ENCODE measurements at places on chromosomes 6 and 20.
A peak's percentile ranks its signal among the peaks of the same experiment; 100 is the strongest.

DNA sequence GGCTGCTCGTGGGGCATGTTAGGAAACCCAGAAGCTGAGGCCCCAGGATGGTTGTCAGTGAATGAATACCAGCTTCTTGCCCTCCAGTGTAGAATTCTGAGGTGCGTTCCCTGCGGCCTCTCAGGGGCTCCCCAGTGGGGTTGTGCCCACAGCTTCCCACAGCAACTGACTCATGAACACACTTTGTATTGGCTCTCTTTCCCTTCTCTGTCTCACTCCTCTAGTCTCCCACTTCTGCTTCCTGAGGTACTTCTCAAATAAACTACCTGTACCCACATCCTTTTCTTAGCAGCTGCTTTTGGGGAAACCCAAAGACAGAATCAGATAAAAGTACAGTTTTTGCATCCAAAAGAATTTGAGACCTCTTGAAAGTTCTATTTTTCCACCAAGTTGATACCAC is 107.7 kb upstream of the JAG1 start:
- DNase-seq: no peak

DNA sequence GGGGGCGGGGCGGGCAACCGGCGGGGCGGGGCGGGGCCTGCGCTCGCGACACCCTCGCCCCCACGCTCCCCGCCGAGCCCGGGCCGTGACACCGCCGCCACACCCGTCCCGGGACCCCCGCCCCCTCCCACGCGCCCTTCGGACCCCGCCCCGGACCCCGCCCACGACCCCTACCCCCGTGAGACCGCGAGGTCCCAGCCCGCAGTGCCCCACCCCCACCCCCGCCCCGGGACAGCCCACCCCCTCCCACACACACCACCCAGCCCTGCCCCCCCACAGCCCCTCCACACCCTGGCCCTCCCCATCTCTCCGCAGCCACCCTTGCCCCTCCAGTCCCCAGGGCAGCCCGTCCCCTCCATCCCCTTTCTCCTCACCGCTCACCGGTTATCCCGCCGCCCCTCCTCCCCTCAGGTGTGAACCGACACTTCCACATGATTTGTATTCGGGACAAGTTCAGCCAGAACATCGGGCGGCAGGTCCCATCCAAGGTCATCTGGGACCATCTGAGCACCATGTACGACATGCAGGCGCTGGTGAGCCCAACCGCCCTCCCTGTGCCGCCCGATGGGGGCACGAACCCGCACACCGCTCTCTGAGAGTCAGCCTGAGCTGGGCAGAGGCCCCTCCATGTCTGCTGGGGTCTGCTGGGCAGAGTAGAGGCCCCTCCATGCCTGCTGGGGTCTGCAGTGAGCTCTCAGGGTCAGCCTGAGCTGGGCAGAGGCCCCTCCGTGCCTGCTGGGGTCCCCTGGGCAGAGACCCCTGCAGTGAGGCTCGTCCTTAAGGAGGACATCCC is 622 bp downstream of the MRGBP start:
- no peak for DNase-seq

DNA sequence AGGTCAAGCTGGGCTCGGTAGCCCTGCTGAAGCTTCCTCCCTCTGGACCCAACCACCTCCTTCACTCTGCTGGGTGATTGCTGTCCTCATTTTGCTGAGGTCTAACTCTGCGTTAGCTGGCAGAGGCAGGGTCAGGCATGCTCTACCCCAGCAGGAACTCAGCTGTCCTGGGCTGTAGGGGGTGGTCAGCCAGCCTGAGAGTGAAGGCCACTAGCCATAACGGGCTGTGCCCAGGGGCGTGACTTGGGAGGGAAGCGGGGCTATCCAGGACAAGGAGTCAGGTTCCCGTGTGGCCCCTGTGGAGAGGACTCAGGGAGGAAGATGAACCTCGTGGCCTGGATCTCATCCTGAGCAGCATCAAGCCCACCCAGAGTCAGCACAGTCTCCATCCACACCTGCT is 761 bp downstream of the CST5 start:
- no peak for DNase-seq

GRCh38 chr6:13420269-13420668 is 67.1 kb downstream of the GFOD1 start:
- DNase-seq: no peak

DNA sequence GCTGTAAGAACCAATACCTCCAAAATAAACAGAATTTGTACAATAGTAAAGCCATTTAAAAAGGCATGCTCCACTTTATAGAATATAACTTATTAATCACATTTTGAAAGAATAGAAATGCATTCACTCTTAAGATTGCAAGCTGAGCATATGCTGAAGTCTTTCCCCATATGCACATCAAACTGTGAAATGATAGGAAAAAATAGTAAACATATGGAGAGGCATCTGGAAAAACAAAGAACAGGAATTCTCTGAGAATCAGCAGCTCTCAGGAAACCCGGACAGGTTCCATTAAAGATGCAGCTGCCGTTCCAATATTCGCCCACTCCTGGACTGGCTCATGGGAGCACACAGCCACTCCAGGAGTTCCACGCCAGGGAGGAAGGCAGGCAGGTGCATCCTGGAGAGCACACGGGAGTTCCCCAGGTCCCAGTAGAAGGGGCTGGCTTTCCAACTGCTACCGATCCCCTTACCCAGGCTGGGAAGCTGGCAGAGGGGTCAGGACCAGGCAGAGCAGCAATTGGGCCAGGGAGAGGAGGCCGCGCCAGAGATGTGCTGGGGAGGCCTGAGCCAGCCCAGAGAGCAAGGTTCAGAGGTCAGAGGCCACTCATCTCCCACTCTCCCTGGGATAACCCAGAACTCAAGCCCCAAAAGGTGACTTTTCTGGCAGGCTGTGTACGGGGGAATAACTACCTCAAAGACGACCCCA is 111.1 kb downstream of the DLL1 start:
- no peak for DNase-seq

- no peak for DNase-seq
These were observed 643 bp downstream of the CD24 start for GRCh38 chr6:106973836-106974335.

DNA sequence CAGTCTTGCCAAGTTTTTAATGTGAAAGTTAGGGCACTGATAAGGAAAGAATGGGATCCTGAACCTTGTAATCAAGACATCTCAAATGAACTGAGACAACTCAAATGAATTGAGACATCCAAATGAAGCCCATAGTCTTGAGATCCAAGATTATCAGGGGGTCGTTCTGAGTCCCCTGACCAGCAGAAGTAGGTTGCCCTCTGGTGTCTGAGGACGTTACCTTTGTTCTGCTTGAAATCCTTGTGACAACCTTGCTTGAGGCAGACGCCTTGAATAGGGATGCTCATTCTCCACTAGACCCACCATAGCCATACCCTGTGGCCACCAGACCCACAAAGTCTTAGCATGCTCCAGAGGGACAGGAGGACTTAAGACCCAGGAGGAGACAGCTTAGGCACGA is 37.7 kb downstream of the ZBTB9 start:
- DNase-seq: no peak

- DNase-seq: no peak
These were observed 542.6 kb downstream of the HDGFL1 start for GRCh38 chr6:23111984-23112383.

DNA sequence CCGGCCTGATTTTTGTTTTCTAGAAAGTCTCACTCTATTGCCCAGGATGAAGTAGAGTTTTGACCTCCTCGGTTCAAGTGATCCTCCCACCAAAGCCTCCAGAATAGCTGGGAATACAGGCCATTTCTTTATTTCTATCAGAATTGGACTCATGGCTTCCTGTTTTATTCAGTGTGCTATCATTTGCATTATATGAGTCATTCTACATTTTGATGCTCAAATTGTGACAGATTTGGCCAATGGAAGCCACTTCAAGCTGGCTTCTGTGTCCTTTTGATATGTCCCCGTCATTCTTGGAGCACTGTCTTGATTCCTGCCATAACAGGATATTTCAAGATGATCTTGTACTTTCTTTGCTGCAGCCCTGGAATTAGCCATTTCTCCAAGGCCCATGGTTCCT is 75.1 kb downstream of the CNBD2 start:
- DNase-seq: no peak

- no peak for DNase-seq
These were observed 122.8 kb upstream of the B3GAT2 start for GRCh38 chr6:71079677-71080076.

- DNase-seq: no peak
These were observed 56.3 kb upstream of the EYA4 start for GRCh38 chr6:133184798-133185372.

DNA sequence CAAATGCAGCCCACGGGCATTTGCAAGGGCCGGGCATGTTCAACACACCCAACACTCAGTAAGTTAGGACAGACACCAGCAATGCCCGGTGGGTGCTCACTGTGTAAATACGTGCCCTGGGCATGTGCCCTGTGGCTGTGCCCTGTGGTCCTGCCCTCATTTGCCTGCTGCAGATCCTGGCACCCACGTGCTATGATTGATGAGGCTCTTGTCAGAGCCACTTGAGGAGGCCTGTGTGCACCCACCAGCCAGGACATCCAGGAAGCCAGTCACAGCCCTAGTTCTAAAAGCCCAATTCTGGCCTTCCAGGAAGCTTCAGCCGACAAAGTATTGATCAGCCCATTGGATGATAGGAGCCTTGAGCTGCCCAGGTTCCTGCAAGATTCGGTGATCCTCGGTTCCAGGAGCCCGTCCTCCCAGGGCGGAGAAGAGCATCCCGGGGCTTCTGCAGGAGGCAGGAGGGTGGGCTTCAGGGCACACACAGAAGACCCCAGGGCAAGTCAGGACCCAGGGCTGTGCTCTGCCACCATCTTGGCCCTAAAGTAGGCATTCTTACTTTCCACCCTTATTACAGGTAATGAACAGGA is 223.9 kb downstream of the PREX1 start:
- DNase-seq: no peak

- no peak for DNase-seq
These were observed 177.3 kb downstream of the EPHA7 start for GRCh38 chr6:93242049-93242448.

DNA sequence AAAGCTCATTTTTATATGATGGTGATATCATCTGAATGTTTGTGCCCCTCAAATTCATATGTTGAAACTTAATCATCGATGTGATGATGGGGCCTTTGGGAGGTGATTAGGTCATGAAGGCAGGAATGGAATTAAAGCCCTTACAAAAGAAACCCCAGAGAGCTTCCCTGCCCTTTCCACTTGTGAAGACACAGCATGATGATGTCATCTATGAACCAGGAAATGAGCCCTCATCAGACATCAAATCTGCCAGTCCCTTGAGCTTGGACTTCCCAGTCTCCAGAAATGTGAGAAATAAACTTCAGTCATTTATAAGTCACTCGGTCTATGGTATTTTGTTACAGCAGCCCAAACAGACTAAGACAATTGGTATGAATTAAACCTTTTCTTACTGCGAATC is 153.1 kb downstream of the MYB start:
- no peak for DNase-seq

- no peak for DNase-seq
These were observed 202.2 kb upstream of the PRND start for GRCh38 chr20:4519534-4519933.

GRCh38 chr6:40432982-40433381 is 154.2 kb downstream of the LRFN2 start:
- DNase-seq: no peak

DNA sequence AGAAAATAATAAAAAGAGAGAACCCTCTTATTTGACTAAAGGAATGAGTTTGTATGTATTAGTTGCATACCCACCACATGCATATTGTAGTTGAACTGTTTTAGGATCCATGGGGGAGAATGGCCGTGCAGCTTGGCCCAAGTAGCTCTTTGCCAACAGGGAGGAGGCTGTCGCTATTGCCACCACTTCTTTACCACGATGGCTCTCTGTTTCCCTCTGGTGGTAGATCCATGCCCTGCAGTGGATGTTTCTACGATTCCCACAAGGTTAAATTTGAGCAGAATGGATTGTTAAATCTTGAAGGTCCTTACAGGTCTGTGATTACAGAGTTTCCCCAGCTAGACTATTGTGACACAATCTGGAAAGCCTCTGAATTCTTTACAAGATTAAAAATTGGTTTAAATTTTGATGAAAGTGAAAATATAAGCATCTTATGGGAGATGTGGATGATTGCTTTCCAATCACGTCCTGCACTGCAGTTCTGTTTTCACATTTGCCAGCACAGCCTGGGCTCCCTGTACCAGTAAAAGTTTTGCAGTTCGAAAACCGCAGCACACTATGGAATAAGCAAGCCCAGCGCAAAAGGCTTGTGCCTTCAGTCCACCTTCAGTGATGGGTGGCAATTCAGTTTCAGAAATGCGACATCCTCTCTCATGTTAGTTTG is 34.4 kb upstream of the FNDC1 start:
- peak; percentile 77 for DNase-seq

DNA sequence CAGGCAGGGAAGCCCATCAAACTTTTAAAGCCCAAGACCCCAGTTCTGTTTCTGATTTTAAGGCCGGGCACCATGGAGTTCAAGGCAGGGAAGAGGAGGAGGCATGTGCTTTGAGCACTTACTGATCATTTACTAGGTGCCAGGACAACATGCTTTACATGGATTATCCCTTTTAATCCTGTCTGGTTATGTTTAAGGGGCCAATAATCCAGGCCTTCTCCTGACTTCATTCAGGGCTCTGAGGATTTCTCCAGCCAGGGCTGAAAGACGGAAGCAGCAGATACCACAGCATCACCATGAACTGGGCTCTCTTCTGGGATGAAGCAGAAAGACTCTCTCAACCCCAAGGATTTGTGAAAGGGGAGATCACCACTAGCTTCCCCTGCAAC is 4.1 kb downstream of the CCND3 start:
- DNase-seq: no peak

- no peak for DNase-seq
These were observed 53.6 kb downstream of the CD164 start for GRCh38 chr6:109328629-109329028.

GRCh38 chr6:106102034-106102433 is 15.9 kb downstream of the PRDM1 start:
- peak; percentile 75 for DNase-seq

DNA sequence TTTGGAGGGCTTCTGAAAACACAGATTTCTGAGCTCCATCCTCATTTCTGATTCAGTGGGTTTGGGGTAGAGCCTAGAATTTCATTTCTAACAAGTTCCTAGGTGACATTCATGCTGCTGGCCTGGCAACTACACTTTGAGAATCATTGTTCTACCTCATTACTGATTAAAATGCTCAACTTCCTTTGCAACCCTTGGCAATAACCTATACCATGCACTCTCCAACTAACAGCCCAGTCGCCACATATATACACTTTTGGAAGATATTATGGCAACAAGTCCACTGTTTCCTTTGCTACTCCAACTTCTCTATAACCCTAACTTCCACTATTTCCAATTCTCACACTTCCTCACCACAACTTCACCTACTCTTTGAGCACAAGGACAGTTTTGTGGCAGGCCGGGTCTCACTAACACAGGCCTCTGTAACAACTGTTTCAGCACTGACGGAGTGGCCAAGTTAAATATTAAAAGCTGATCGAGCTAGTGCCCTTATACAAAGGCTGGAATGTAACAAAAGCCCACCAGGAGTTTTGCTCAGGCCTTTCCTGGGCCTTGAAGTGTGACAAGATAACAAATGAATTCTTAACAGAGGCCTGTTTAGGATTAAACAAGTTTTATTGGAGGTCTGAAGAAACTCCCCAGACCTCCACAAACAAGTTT is 32.1 kb upstream of the RAB23 start:
- no peak for DNase-seq

GRCh38 chr6:106972500-106972899 is 2.0 kb downstream of the CD24 start:
- DNase-seq: no peak

Data from activated naive CD4-positive, alpha-beta T cell treated with Interleukin-2 at 50 U/mL for 16 hours (primary cell).